ENCODE measurements at places on chromosomes 3 and 15.

GRCh38 chr3:195274259-195274966 lies 3.5 kb upstream of the XXYLT1 start:
- no peak for DNase-seq

GRCh38 chr3:35737080-35737479 lies 97.8 kb downstream of the ARPP21 start:
- no peak for DNase-seq

GRCh38 chr15:78178064-78178463 lies 28.9 kb downstream of the IDH3A start:
- no peak for DNase-seq

- DNase-seq = peak; percentile 28
Observed at GRCh38 chr3:46538803-46539442, 27.2 kb downstream of the LRRC2 start.

Measured in esophagus squamous epithelium (tissue), 5 donors.